Epithelial cell of proximal tubule (primary cell): ENCODE measurements at places on chromosomes 2 and 18.

DNA sequence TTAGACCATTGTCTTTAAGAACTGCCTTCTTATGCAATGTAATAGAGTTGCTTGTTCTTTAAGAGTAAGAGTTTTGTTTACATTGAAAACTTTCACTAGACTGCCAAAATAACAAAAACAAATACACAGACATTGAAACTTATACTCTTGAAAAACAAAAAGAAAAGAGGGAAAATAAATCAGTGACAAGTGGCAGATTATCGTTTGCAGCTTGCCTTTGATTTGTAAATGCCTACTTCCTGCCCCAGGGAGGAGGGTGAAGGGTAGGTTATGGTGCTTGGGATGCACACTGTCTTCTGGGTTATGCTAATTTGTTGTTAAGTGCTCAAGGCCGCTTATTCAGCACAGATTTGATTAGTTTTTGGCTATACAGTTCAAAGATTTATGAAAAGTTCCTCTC, 198.7 kb downstream of the TGIF1 start:
- no peak for DNase-seq

GRCh38 chr2:237165405-237166276, 80.0 kb downstream of the COPS8 start:
- DNase-seq, result no peak

- no peak for DNase-seq
Measured at GRCh38 chr18:10308154-10308553, 146.3 kb upstream of the APCDD1 start.

- DNase-seq, result no peak
Measured at GRCh38 chr2:23464905-23465537, 80.0 kb downstream of the KLHL29 start.

DNA sequence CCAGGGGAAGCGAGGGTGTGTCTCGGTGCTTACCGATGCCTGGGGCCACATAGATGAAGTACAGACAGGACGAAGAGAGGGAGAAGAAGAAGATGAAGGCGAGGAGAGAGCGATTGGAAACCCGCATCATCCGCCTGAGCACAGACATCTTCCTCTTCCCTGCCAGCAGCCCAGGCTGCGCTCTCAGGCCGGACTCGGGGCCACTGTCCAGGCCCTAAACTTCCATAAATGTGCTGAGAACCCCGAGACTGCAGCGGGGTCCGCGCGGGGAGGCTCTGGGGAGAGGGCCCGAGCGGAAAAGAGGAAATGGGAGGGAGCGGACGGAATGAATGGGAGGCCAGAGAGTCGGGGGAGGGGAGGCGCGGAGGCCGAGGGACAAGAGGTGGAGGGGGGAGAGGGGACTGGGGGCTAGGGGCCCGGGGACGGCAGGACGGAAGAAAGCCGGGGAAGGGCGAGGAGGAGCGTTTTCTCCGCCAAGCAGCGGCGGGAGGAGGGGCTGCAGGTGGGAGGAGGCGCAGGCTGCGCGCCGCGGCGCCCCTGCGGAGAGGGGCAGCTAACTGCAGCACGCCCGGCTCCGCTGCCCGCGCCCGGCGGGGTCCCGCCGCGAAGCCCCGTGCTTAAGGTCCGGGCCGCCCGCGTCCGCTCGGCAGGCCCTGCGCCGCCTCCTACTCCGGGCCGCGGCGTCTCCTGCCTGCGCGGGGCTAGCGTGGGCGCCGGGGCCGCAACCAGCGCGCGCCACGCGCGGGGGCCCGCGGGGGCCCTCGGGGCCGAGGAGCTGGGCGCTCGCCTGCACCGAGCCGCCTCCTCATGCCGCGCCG, at the start of gene B4GALT6:
TSS of gene B4GALT6 (minus strand) at position 303 of the 818 bp plus-strand sequence. CDS start at position 148, 155 bp downstream.
- DNase-seq, result no peak

GRCh38 chr2:72293620-72294019, 146.0 kb upstream of the CYP26B1 start:
- DNase-seq, result no peak

GRCh38 chr2:233817361-233817911, 36.9 kb downstream of the HJURP start:
- DNase-seq, result no peak

DNA sequence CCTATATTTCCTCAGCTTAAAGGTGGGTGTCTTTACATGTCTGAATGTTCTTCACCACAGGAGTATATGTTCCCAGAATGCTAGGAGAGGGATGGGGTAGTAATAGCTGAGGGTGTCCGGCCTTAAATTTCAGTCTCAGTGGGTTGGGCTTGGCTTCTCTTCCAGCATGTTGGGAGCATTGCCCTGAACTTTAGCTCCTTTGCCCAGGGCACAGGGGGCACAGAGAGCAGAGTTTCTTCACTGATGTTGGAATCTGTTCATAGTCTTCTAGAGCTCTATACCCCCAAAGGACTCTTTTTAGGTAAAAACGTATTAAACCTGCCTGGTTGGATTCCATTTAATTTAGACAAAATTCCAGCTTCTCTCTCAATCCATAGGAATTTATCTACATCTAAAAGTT, 154.4 kb upstream of the GCFC2 start:
- DNase-seq, result no peak

DNA sequence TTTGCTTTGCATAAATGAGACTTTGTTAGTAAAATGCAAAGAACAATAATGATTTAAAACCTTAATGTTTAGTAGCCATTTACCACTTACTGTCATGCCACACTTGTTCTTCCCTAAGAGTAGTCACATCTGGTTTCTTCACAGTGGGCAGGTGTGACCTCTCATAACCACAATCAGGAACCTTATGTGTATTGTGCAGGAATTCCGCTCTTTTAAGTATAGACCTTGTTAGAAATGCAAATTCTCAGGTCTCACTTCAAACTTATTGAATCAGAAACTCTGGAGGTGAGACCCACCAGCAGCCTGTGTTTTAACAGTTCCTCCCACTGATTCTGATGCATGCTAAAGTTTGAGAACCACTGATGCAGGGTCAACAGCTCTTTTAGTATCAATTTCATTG, 518.8 kb upstream of the MEX3C start:
- DNase-seq, result no peak

- DNase-seq, result no peak
Measured at GRCh38 chr2:53317861-53318260, 449.7 kb upstream of the CHAC2 start.
